Activated T-cell treated with anti-CD3 and anti-CD28 coated beads for 1 hour (primary cell): ENCODE measurements at places on chromosomes 2 and 18.

DNA sequence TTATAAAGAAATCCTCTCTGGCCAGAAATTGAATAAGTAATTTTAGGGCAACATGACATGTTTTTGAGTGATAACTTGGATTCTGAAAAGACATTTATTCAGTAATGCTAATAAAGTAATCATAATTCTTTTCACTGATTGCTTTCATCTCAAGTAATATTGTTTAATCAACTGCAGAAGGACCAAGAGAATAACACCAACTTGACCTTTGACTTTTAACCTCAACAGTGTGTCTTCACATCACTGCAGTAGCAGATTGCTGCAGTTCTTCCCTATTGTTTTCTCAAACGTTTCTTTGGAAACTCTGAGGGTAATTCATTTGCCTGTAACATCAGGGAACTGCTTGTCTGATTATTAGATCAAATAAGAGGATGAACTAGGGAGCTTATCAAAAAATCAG is 104.9 kb upstream of the UPP2 start:
- DNase-seq = no peak

GRCh38 chr2:199798831-199799580 is 52.0 kb downstream of the FTCDNL1 start:
- DNase-seq = no peak

DNA sequence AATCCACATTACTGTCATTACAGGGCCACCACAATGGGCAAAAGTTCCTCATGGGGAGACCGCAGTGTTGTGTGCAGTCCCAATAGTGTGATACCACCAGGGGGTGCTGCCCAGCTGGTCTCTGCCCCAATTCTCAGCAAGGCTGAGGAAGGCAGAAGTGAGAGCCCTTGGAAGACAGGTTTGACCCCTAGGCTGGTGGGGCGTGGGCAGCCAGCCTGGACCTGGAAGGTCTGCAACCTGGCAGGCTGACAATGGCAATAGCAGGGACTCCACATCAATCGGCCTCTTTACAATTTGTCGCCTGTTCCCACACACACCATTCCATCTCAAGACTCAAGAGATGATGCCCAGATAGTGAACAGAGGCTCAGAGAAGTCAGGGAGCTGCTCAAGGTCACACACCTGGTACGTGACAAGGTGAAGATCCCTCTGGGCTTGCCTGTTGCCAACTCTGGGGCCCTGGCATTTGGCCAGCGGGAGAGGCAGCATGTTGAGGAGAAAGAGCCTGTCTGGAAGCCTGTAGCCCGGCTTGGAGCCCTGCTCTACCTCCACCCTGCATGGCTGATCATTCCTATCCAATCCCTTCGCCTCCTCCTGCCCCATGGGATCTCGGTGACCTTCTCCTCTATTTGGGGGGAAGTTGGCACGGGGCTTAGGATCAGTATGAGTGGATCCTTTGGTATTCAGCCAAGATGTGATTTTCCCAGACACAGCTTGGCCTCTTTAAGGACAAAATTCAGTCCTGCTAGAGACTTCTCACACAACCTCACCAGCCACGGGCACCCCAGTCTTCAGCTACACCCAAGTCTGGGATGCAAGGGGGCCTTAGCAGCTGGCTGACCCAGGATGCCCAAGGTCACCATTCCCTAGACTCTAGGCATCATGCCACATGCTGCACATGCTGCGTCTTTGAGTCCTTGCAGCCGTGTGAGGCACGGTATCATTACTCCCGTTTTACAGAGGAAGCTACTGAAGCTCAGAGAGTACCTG is 2.9 kb upstream of the ATOH8 start:
- peak; percentile 32 for DNase-seq

- DNase-seq = no peak
Measured at GRCh38 chr18:50080932-50081560, 113.9 kb downstream of the MYO5B start.

GRCh38 chr2:101083613-101084012 is 67.6 kb downstream of the TBC1D8 start:
- no peak for DNase-seq

DNA sequence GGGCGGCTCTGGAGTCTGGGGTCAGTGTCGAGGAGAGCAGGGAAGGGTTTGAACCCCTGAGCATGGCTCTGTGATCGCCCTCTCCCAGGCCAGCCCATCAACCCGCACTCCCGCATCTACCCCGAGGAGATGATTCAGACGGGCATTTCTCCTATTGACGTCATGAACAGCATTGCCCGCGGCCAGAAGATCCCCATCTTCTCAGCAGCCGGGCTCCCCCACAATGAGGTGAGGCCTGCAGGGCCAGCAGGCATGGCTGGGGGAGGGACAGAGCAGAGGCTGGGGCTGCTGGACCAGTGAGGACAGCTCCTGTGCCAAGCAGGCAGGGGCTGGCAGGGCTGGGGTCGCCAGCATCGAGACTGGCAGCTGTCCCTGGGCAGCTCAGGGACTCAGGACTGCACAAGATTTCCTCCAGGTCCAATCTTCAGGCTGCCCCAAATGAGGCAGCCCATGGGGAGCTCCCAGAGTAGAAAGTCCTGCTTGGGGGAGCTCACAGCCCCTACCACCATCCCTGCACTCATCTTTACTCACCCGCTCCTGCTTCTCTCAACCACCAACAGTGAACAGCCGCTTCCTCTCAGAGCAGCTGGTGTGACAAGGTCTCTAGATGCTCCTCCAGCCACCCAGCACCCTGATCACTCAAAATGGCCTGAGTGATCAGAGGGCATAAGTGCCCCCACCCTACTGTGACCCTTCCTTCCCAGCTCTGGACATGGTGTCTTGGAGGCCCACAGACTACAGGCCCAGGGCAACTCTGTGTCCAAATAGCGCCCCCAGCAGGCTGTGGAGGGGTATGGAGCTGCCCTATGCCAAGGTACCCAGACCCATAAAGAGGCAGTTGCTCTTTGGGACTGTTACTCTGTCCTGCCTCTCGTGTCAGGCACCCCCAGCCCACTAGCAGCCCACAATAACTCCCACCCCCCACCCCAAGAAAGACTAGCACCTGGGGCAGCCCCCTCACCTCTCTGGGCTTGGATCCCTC is 18.3 kb upstream of the ANKRD53 start:
- no peak for DNase-seq

DNA sequence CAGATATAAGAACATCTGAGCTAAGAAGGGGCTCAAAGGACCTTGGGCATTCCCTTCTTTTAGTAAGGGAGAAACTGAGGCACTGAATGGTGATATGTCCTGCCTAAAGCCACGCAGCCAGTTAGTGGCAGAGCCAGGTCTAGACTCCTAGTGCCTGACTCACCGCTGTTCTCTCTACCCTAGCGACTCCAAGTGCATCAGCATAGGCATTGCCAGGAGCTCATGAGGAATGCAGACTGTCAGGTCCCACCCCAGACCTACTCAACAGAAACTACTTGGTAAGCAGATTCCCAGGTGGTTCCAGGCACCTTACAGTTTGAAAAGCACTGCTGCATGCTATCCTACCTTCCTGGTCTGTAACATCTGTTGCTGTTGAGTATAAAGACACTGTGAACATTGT is 158.9 kb downstream of the MSH2 start:
- no peak for DNase-seq

DNA sequence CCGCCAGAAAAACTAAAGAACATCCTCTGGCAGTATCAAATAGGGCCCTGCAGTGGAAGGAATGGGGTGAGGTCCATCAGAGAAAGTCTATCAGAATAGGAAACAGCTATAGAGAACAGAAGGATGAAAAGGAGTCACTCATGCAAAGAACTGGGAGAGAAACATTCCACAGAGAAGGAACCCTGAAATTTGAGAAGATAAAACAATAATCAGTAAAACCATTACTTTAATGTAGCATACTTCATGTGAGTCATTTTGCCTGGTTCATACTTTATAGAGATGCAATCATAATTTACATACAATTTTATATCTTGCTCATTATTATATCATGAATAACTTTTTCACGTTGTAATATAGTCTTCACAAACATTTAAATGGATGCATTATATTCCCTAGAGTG is 402.2 kb downstream of the NCKAP5 start:
- DNase-seq = no peak
